ENCODE measurements at places on chromosomes 7 and 10.

GRCh38 chr7:17690030-17690429, 250.3 kb downstream of the SNX13 start:
- DNase-seq, result no peak

GRCh38 chr7:152144557-152145245, 119.2 kb downstream of the GALNT11 start:
- peak; percentile 34 for DNase-seq

DNA sequence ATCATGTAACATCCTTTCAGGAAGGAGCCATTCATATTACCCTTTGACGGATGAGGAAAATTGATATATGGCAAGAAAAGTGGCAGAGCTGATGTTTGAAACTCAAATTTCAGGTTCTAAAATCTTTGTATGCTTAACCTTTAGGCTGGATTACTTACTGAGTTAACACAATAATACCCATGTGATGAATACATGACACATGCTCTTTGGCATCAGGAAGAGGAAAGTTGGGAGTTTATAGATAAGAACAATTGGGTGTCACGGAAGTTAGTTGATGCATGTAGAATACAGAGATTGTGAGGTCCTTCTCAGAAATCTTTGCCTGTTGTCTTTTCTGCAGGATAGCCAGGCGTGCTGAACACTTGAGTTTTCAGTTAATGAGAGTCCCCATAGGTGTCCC, 572.1 kb upstream of the POM121L12 start:
- no peak for DNase-seq

GRCh38 chr7:88396295-88396947, 89.7 kb upstream of the STEAP4 start:
- DNase-seq, result no peak

- DNase-seq, result no peak
These were observed 46.7 kb downstream of the PARD3 start for GRCh38 chr10:34768261-34768971.

DNA sequence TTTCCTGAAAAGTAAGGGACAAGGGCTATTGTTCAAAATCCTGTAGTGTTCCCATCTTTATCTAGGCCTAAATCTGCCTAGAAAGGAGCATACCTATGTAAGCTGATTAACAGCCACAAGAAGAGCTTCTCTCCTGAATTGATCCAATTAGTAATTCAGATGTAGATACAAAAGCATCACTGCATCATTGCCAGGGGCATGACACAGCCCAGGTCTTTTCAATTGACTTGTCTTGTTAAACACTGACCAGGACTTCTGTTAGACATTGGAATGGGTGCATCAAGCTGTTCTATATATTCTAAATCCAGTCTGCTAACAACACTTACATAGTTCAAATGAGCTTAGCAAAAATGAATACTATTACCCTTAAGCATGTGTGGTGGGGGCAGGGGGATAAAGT, 589.2 kb downstream of the INHBA start:
- DNase-seq, result no peak

DNA sequence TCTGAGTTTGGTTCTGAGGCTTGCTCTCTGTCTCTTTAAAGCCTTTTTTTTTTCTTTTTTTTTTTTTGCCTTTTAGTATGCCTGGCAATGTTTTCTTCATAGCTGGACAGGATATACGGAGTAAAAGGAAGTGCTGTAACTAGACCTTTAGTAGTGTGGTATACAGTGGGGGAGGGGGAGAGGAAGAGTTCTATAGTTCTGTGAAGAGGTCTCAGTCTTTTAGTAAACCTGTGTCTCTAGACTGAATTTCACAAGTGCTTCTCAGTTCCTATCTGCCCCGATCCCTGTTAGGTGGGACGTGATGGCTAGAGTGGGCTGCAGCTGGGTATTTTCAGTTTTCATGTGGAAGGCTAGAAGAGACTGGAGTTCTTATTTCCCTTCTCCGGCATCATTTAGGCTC, 3.1 kb upstream of the ABCC2 start:
- no peak for DNase-seq

GRCh38 chr7:46007194-46007593, 86.1 kb upstream of the IGFBP3 start:
- no peak for DNase-seq

DNA sequence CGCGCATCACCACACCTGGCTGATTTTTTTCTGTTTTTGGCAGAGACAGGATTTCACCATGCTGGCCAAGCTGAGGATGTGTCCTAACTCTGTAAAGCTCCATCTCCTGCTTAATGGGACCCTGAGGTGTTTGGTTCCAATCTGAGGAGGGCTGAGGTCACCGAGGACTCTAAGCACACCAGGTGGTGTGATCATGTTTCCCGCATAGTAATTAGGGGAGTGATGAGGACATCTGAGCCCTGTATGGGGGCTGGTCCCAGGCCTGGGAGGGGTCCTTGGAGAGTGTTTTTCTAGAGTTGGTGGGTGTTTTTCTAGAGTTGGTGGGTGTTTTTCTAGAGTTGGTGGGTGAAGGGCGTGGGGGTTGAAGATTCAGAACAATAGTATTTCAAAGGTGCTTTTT, 3.0 kb upstream of the ABHD11 start:
- no peak for DNase-seq

DNA sequence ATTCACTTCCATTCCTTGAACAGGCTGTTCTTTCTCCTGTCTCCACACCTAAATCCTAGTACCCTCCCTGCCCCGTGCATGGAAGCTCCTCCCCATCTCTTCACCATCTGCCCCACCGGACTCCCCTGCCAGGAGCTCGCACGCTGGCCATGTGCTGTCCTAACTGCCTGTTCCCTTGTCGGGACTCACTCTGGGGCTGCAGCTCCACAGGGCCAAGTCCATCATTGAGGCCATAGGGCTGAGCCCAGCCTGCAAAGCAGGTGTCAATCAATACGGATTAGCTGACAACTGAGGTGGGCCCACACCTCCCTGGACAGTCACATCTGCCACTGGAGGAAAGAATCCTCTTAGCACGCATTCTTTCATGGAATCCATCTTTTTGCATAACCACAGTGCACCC, 41.4 kb upstream of the DMBT1 start:
- DNase-seq, result no peak

DNA sequence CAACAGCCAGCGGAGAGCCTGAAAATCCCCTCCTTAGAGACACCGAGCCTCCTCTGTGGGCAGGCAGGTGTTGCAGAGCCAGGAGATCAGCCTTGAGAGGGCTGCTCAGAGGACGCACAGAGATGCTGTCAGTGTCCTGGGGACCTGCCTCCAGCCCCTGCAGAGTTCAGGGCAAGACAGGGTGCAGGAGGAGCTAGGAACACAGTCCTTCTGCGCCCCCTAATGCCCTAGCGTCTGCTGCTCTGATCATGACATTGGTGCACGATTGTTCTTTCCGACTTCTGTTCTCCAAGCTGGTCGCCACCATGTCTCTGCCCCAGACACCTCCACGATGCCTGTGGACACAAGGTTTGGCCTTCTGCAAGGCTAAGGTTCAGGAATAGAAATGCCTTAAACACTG, 613.7 kb upstream of the MKI67 start:
- no peak for DNase-seq

- no peak for DNase-seq
These were observed 2.8 kb downstream of the FHIP2A start for GRCh38 chr10:114824391-114824790.

DNA sequence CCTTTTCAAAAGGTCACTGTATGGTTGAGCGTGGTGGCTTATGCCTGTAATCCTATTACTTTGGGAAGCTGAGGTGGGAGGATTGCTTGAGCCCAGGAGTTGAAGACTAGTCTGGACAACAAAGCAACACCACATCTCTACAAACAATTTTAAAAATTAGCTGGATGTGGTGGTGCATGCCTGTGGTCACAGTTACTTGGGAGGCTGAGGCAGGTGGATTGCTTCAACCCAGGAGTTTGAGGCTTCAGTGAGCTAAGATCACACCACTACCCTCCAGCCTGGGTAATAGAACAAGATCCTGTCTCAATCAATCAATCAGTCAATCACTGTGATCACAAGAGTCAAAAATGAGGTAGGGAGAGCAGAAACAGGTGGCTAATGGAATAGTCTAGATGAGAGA, 97.0 kb downstream of the SUGCT start:
- DNase-seq, result no peak

DNA sequence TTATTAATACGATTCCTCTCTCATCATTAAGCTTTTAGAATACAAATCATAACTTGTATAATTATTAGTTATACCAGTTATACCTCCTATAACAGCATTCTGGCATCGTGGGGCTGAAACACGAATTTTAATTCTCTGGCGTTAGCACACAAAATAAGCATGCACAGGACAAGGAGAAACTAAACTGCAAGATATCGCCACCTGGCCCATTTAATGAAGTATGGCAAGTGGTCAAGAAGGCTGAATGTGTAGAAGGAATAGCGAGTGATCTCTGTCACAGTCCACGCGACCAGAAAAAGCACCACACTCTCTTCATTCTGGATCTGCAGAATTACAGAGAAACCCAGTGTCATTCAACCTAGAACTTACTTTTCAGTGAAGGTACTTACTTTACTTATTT, 18.1 kb downstream of the HACD1 start:
- DNase-seq, result no peak

DNA sequence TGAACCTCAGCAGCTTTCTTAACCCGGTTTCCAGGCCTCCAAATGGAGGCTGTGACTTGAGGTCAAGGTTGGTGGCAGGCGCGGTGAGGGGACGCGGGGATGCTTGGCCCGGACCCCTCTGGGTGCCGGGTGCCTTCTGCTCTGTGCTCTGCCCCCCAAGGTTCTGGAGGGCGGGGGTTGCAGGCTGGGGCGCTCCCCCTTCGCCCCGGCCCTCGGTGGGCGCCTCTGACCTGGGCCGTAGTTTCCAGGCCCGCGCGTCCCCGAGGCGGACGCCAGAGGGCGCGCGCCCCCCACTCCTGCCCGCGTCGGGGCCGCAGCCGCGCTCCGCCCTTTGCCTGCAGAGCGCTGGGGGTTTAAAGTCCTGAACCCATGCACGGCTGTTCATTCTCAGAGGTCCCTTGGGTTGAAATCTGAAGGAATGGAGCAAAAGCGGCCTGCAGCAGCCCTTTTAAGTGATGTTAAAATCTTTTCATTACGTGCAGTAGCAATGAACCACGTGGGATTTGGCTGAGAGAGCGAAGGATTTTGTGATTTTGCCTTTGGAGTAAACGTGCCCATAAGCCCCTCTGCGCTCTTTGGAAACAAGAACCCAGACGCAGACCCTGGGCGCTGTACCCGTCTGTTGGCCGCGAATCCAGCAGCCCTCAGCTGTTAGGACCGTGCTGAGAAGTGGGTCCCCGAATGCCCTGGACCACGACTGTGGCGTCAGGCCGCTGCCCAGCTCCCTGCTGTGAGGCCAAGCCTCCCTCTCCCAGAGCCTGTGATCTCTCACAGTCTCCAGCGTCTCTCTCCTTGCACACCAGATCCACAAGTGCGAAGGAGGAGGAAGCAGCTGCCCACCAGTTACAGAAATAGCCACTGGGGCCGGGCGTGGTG, 135.0 kb downstream of the ACTR3B start:
- no peak for DNase-seq

DNA sequence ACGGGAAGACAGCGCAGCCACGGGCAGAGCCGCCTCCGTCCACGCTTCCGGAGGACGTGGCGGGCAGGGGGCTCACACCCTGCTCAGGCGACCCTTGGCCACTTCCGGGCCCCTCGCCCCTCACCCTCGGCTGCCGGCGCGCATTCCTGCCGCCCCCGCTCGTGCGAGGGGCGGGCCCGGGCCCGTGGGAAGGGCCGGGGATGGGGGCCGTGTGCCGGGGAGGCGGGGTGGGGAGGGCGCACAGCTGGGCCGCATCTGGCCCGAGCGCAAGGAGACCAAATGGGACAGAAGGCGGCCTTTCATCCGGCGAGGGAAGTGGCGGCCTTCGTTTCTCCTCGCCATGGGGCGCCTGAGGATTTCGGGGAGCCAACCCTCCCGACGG, 846 bp upstream of the LFNG start:
- DNase-seq, result no peak

GRCh38 chr10:127346604-127347003, 150.2 kb upstream of the INSYN2A start:
- peak; percentile 3 for DNase-seq

DNA sequence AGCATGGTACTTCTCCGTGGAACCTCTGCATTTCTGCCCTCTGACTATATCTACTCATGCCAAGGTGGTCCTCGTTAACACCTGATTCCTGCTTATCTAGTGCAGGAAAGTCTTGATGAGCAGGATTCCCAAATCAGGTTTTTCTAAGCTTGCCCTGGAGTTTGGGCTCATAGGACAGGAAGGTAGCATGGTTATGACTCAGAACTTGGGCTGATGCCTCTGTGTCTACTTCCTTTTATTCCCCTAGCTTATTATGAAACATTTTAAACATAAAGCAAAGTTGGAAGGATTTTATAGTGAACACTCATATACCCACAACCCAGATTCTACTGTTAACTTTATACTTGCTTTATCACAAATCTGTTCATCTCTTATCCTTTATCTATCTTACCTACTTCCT, 5.6 kb downstream of the SUFU start:
- DNase-seq, result no peak

DNA sequence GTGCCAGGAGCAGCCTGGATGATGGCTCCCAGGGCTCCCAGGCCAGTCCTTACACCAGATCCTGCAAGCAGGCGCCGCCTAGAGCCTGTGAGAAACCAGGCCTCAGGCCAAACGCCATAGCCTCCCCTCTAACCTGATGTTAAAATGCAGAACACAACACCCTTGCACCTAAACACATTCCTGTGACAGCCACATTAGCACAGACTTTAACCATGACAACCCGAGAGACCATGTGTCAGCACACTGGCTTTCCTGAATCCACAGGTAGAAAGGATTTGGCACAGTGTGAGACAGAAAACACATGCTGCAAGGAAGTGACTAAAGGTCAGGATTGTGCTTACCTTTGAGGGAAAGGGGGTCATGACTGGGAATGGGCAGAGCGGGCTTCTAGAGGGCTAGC, 59.9 kb downstream of the SGMS1 start:
- DNase-seq, result no peak

GRCh38 chr7:20317413-20317812, 13.3 kb upstream of the ITGB8 start:
- DNase-seq, result no peak

DNA sequence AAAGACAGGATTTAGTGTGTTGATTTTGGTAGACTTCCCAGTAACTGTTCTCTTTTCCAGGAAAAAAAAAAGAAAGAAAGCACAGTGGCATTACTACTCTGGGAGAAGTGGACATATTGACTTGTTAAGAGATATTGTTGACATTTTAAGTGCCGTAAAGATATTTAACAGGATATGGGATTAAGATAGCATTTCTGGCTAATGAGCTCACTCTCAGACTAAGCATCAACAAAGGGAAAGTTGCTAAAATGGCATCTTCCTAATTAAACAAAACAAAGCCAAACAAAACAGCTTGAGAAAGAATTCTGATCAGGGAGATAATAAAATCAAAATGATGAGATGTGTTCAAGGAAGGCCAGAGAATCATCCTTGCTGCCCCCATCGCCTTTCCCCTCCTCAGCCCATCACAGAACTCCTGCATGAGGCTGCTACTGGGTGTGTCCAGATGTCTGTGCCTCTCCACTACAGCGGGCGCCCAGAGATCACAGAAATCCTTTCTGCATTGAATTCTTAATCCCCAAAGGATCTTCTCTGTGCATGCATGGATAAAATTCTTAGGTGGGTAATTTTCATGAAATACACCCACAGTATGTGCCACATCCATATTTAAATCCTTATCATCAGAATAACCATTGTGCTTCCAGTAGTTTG, 270.5 kb downstream of the POU6F2 start:
- DNase-seq, result no peak

Measured in stimulated activated CD4-positive, alpha-beta T cell treated with anti-CD3 and anti-CD28 coated beads, Interleukin-4, amount 100 ng/mL, for 24 hours (primary cell).